CD4-positive, alpha-beta T cell treated with Interleukin-4 for 4 hours (primary cell): ENCODE measurements at places on chromosomes 12 and 14.
A peak's percentile ranks its signal among the peaks of the same experiment; 100 is the strongest.

- no peak for DNase-seq
These were observed 80.5 kb upstream of the PCED1B start for GRCh38 chr12:46998811-46999368.

DNA sequence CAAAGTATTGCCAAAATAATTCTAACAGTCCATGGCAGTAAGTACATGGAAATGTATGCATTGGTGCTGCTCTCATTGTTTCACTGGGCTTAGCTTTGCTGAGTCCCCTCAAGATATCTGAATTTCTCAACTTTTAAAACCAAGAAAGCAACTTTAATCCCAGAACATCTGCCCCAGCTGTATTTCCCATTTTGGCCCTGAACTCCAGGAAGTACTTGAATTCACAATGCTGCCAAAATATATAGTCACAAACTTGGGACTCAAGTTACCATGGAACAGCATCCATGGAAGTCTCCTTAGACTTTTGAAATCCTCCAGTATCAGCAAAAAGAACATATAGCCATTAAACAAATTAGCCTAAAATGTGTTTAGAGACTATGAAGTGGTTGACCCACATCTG is 78.5 kb upstream of the FLRT2 start:
- no peak for DNase-seq

- no peak for DNase-seq
These were observed 146.8 kb upstream of the RASSF8 start for GRCh38 chr12:25811656-25812126.

GRCh38 chr12:76920172-76921099 is 41.6 kb upstream of the CSRP2 start:
- DNase-seq = no peak

DNA sequence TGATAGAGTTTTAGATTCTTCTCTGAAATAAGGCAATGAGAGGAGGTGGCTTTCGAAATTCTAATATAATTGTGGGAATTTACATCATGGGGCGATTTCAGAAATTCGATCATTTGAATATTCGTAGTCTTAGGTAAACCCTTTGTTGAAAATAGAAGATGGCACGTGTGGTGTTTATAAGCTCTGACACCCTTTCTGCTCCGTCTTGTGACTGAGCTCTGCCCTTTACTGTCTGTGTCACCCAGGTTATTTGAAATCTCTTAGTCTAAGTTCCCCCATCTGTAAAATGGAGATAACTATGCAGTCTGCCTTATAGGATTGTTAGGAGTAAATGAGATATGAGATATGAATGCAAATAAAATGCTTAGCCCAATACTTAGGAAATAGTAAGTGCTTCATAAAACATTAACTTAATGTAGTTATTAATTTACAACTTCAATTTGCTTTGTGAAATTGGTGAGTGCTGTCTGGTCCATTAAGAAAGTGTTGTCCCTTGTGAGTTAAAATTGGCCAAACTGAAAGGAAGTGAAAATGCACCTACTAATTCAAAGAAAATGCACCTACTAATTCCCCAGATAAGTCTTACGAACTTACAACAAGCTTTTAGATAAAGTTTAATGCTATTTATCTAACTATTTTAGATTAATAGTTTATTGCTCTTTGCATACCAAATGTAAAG is 1.5 kb downstream of the BMAL2 start:
- no peak for DNase-seq

GRCh38 chr14:21215879-21216251 is 53.4 kb downstream of the HNRNPC start:
- no peak for DNase-seq

DNA sequence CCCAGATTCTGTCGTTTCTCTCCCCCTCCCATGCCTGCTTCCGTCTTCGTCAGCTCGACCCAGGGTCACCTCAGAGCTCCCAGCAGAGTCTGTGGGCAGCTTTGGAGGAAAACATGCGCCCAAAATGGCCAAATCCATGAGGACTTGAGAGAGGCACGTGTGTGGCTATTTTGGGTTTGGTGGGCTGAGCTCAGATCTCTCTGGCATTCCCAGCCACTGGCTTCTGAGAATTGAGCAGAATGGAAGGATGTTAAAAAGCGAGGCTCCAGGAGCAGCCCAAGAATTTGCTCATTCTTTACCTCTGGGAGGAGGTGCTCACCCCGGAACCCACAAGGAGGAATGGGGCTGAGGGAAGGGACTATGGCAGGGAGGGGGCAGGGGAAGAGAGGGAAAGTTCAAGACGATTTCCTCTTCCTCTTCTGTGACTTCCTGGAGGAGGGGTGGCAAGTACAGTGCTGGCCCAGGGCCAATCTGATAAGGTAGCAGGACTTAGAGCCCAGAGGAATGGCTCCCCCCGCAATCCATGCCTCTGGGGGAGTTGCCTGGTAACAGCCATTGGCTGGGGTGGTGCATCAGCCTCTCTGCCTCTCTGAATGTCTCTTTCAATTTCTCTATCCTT is 20.1 kb downstream of the TSPAN9 start:
- DNase-seq = no peak

GRCh38 chr14:24133735-24134134 is 2.3 kb upstream of the PSME1 start:
- DNase-seq = no peak

- no peak for DNase-seq
These were observed 39.6 kb downstream of the GUCY2C start for GRCh38 chr12:14656846-14657245.

GRCh38 chr12:132686825-132687210 is 324 bp downstream of the POLE start:
- no peak for DNase-seq

DNA sequence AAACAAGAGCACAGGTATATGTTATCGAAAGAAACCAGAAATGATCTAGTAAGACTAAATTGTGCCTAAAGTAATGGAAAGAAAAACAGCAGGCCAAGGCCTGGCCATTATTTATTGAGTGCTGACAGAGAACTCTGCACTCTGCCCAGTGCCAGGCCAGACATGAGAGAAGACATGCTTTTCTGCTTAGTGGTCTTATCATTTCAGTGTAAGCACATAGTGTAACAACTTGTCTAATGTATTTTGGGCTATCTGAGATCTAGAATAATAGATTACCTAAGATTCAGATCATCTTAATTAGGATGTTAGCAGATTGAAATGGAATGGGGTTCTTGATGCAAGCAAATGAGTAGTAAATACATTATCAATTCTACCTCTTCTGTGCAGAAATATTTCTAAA is 278.3 kb downstream of the AKAP6 start:
- DNase-seq = no peak

DNA sequence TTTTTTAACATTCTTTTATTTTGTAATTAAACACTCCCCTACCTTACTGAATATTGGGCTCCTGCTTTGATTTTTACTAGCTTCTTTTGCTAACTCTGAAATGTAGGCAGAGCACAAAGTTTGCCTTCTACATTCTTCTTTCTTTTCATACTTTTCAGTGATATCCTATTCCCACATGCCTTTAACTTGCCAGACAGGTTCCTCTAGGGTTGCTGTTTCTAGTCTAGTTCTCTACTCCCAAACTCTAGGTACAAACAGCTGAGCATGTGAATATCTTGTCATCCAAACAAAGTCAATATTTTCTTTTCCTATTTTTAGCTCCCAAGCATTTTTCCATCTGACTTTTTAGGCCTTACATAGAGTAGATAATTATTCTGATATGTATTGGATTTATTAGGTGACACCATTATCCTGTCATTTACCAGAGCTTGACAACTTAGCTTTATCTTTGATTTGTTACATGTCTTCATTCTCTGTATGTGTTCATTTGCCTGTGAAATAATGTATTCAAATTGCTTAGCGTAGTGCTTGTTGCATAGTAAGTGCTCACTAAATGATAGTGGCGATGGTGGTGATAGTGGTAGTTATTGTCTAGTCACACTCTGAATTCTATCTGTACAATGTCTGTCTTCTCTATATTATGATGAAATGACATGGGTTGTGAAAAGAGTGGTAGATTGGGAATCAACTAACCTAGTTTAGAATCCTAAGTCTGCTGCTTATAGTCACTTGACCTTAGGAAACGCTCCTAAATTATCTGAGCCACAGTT is 73.6 kb upstream of the DNM1L start:
- no peak for DNase-seq

DNA sequence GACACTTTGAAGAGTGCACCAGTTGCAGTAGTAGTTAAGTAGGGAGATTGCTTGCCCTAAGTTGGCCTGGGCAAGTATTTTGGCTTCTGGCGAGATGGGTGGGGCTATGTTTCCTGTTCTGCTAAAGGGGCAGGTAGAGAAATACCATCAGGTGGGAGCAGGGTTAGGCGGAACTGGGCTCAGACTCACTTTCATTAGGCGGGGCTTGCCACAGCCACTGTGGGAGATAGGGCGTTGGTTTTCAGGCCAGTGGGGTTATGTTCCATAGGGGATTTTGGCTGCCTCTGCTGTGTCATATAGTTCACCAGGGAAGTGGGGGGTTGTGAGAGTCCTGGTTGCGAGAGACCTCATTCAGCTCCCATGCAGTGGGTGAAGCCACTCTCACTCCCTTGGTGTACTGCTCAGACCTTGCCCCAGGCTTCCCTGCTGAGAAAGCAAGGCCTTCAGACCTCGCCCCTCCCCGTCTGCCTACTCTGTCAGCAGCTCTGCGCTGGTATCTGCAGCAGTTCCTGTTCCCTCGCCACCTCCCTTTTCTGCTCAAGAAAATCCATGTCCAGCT is 43.3 kb downstream of the AEBP2 start:
- peak; percentile 44 for DNase-seq

DNA sequence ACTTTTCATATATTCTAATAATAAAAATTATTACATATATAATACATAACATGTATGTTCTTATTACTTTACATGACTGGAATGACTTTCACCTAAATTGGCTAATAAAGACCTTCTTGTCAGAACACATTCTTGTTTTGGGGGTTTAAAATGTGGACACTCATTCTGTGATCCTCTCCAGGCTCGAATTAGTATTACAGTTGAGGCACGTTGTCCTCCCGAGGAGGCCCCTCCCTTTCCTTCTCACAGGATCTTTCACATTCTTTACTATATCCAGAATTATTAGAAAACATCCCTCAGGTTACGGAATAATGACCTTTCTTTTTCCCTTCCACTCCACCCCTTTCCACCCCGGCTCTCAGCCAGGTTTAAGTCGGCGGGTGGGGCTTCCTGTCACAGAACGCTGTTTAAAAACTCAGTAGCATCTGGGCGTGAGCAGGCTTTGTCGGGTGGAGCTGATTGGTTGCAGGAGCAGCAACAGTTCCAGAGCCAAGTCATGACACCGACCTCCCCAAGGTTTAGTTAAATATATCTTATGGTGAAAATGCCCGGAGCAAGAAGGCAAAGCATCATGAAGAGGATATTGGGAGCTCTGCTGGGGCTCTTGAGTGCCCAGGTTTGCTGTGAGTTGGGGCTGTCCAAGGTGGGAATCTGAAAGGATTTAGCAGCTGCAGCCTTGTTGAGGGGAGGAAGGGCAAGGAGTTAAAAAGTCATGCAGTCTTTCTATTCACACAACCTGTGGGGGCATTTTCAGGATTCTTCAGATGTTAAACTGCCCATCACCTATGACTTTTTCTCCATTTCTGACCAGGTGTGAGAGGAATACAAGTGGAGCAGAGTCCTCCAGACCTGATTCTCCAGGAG is 396.7 kb upstream of the OR4E1 start:
- peak; percentile 55 for DNase-seq

DNA sequence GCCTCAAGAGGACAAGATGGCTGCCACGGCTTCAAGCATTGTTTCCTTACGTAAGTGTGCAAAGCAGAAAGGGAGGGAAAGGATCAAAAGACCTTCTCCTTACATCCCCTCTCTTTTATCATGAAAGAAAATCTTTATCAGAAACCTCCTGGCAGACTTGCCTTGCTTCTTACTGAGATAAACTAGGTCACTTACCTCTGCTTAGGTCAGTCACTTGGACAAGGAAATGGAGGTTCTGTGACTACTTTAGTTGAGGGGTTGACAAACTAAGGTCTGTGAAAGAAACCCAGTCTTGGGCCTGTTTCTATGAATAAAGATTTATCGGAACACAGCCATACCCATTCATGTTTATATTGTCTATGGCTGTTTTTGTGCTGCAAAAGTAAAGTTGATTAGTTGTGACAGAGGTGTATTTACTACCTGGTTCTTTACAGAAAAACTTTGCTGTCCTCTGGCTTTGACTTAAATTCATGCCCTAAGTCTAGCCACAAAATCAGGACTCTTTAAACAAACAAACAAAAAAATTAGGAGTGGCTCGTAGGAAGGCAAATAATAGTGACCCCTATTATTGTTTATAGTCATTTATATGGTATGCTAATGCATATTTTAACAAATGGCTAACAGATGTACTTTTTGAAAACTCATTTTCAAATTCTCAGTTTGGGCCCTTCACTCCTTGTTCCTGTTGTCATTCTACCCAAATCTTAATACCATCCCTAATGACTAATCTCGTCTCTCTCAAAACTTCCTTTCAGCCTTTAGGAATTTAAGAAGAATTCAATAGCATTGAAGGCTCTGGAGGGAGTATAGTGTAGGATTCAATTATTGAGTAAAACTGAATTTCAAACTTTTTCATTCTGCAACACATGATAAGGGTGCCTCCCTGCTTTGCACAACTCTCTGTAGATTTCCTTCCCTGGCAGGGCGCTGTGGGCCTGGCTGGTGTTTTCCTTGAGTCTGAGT is 42.0 kb upstream of the ATP2B1 start:
- DNase-seq = no peak

GRCh38 chr12:101857043-101857558 is 20.3 kb upstream of the DRAM1 start:
- no peak for DNase-seq

- DNase-seq = no peak
These were observed 95.8 kb upstream of the HMGA2 start for GRCh38 chr12:65728455-65728847.

- DNase-seq = no peak
These were observed 235.0 kb downstream of the CRADD start for GRCh38 chr12:93912086-93912733.

DNA sequence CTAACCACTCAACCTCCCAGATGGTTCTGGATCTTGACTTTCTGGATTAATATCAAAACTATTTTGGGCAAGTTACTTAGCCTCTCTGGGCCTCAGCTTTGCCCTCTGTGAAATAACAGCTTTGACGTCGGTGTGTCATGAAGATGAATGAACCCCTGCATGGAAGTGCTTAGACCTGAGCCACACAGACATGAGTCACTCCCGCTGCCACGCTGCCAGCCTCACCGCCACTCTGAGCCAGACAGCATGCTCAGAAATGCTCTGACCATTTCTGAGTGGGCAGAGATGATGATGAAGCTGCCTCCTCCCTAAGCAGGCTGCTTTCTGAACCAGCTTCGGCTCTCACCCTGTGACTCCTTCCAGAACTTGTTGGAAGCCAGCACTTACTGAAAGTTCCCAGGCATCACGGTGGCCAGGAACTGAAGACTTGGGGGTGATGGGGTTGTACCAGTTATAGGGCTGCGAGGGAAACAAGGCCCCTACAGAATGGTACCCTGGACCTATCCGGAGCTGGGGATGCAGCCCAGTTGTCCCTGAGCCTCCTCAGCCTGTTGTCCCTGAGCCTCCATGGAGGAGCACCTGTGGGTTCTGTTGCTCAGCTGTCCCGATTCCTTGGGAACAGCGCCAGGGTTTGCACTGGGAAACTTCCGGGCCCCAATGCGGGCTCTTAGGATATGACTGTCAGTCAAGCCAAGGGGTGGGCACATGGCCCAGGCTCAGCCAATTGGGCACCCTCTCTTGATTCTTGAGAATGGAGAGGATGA is 2.0 kb upstream of the CCDC197 start:
- peak; percentile 6 for DNase-seq
